Activated T-cell treated with anti-CD3 and anti-CD28 coated beads, Interleukin-2, amount 50 U/mL, for 72 hours (primary cell): ENCODE measurements at places on chromosomes 4 and X. TPM values are rescaled to one million over a fixed set of nuclear protein-coding genes. Genes with fewer than 3 reads are reported as not detected.

The CACNA1F gene
- 3.4 TPM for total RNA-seq

The ASB5 gene
- total RNA-seq, result not detected

The COX7B2 gene
- total RNA-seq, result not detected

The SYTL4 gene
- not detected for total RNA-seq

The VCX2 gene
- not detected for total RNA-seq

The RPS6KA6 gene
- 1.5 TPM for total RNA-seq

The SMARCA5 gene
- total RNA-seq, result 59.1 TPM

The TMEM187 gene
- total RNA-seq, result 9.8 TPM

The RBM47 gene
- 12.0 TPM for total RNA-seq

The CLNK gene
- total RNA-seq, result 0.55 TPM

The XAGE1A gene
- not detected for total RNA-seq

The ATP2B3 gene
- total RNA-seq, result not detected

The QRFPR gene
- not detected for total RNA-seq

The RAI2 gene
- total RNA-seq, result 1.5 TPM

The KCND1 gene
- total RNA-seq, result 8.3 TPM

The INPP4B gene
- 64.9 TPM for total RNA-seq

The DCLK2 gene
- total RNA-seq, result 0.46 TPM

The UBA6 gene
- 98.6 TPM for total RNA-seq

The RAB41 gene
- total RNA-seq, result not detected

The USP27X gene
- 1.9 TPM for total RNA-seq

The PPP1R2C gene
- 0.38 TPM for total RNA-seq

The COX18 gene
- total RNA-seq, result 19.1 TPM

The PNMA3 gene
- total RNA-seq, result 2.2 TPM

The PABPC1L2B gene
- not detected for total RNA-seq

The FAM47A gene
- total RNA-seq, result not detected

The NAP1L2 gene
- 2.0 TPM for total RNA-seq

The MCTS1 gene
- 42.9 TPM for total RNA-seq

The TRIM60 gene
- total RNA-seq, result not detected

The MAOA gene
- total RNA-seq, result 13.2 TPM

The GPC3 gene
- 0.41 TPM for total RNA-seq

The TRAPPC2 gene
- 26.2 TPM for total RNA-seq

The MSANTD1 gene
- total RNA-seq, result 2.4 TPM

The GAGE1 gene
- total RNA-seq, result not detected

The TAF7L gene
- not detected for total RNA-seq

The ZNF182 gene
- total RNA-seq, result 11.4 TPM

The MAGEC1 gene
- not detected for total RNA-seq

The ESX1 gene
- total RNA-seq, result not detected

The ALPK1 gene
- total RNA-seq, result 64.7 TPM

The TRIM75 gene
- not detected for total RNA-seq

The DSPP gene
- not detected for total RNA-seq

The GPR78 gene
- not detected for total RNA-seq

The TAPT1 gene
- total RNA-seq, result 65.3 TPM

The ADAM29 gene
- not detected for total RNA-seq

The RRH gene
- total RNA-seq, result not detected

The CPZ gene
- total RNA-seq, result not detected

The KLHL15 gene
- 17.9 TPM for total RNA-seq

The PDZD4 gene
- 0.82 TPM for total RNA-seq

The CHRNA9 gene
- total RNA-seq, result not detected

The NWD2 gene
- total RNA-seq, result not detected

The GLRA3 gene
- total RNA-seq, result not detected

The RAB39B gene
- 36.4 TPM for total RNA-seq

The ENPP6 gene
- total RNA-seq, result 0.24 TPM

The SPANXD gene
- total RNA-seq, result not detected

The PRR32 gene
- not detected for total RNA-seq
